ENCODE measurements at places on chromosomes 2 and 18.
A peak's percentile ranks its signal among the peaks of the same experiment; 100 is the strongest.

GRCh38 chr2:89851583-89851905 lies 1160.1 kb downstream of the RPIA start:
- DNase-seq = no peak

- DNase-seq = no peak
These were observed 673.1 kb upstream of the FSHR start for GRCh38 chr2:49827366-49827765.

- no peak for DNase-seq
These were observed 302.5 kb downstream of the NRXN1 start for GRCh38 chr2:50729306-50730049.

GRCh38 chr18:46471809-46472498 lies 185.1 kb downstream of the LOXHD1 start:
- DNase-seq = no peak

- DNase-seq = no peak
These were observed 504.8 kb downstream of the PIK3C3 start for GRCh38 chr18:42459873-42460272.

- DNase-seq = no peak
These were observed 35.4 kb upstream of the DYNC1I2 start for GRCh38 chr2:171651667-171652415.

DNA sequence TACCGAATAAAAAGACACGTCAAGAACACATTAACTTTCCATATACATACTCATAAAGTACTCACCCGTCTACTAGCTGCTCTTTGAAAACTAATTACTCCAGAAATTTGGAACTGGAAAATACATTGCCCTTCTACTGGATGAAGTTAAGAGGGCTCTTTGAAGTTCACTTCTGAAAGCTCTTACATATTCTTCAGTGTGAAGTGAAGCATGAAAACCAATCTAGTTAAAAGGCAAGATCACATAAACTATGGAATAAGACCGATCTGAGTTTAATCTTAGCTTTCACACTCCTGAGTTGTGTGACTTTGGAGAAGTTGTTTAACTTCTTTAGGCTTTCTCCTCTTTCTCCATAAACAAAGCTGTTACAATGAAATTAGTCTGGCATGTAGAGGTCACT lies 38.5 kb downstream of the REV1 start:
- DNase-seq = peak; percentile 61

- DNase-seq = peak; percentile 28
These were observed 8.7 kb upstream of the INPP1 start for GRCh38 chr2:190334479-190335224.

- no peak for DNase-seq
These were observed 446.8 kb downstream of the EIPR1 start for GRCh38 chr2:2930841-2931240.

DNA sequence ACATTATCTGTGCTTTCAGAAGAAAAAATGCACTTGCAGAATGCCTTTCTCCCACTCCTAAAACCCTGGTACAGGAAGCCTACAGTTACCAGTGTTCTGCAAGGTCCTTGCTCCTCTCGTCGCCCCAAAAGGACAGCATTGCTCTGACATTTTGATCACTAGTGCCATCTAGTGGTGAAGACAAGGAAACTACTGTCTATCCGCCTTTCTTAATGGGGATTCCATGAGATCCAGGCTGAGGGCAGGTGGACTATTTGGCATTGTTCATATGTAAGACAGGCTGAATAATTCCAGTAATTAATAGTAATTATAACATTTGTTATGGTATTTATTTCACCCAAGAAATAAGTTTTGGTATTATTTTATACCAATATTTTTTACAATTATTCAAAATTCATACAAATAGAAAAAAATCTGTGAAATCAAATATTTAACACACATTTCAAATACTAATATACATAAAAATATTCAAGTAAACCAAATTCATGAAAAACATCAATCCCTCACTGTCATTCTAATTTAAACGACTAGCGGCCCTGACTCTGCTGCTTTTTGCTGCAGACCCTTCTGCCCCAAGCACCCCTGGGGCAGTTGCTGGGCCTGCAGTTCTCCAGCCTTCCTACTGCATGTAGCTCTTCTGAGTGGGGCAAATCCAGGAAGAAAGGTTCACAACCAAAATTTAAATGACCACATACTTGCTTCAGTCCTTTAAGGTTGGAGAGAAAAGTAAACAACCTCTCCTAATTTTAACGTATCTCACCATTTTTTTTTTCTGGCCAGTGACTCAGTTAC lies 19.0 kb downstream of the TPGS2 start:
- DNase-seq = peak; percentile 72

DNA sequence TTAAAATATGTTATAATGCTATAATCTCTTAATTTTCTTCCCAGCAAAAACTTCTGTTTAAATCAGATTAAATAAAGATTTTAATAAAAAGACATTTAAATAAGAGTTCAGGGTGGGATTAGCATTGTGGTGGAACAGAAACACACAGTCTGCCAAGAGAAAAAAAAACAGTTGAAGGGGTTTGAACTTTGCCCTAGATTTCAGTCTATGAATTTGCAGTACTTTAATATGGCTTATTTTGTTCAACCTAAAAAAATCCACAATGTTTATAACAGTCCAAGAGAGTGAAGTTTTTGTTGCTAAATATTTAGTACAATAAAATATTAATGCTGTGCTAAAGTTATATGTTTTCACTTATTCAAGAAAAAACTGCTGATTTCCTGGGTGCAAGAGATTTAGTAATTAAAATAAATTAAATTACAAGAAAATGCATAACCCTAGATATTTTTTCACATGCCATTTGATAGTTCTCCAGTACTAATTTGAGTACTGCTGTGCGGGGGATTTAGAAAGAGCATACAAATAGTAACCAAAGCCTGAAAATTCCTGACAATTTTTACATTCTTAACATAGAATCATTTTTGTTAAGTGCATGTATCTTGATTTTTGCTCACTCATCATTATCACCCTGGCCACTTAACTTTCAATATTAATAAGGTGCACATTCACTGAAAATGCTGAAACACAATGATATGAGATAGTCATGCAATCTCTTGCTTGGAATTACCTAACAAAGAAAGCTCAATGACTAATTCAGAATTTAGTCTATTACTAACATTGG lies 52.6 kb downstream of the SLC40A1 start:
- DNase-seq = no peak

GRCh38 chr2:136175466-136175865 lies 57.5 kb upstream of the CXCR4 start:
- no peak for DNase-seq

DNA sequence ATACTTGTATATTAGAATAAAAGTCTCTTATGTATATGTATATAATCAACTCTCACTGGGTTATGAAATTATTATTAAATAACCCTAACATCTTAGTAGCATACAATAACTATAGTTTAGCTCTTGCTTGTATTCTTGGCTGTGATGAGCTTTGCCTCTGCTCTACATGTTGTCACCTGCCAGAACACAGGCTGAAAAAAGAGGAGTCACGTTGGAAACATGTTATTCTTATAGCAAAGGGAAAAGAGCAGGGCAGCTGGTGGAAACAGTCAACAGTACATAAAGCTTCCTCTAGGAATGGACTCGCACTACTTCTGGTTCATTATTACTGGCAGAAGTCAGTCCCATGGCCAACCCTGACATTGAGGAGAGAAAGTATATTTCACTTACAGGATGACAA lies 362.0 kb upstream of the KYNU start:
- DNase-seq = no peak

DNA sequence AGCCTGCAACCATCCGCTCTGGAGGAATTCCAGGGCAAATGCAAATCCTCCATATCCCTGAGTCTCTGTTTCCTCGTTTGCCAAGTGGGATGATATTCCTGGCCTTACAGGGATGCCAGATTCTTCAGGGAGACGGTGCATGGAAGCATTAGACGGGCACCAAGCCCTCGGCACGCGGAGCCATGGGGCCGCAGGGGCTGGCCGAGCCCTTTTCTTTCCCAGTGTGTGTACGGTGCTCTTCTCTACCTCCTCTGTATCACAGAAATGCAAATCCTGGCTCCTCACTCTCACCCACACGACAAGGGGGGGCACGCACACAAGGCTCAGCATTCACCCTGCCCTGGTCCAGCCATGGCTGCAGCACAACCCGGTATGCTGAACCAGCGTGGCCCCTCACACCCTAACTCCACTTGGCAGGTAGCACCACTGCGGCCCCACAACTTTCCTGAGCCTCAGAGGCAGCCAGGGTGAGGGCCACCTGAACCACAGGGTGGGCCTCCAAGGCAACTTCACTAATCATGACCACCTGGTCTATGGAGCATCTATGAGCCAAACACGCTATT lies 64.1 kb upstream of the SALL3 start:
- no peak for DNase-seq

GRCh38 chr2:119251652-119252051 lies 28.0 kb downstream of the STEAP3 start:
- DNase-seq = no peak

GRCh38 chr18:13372531-13372951 lies 154.0 kb downstream of the LDLRAD4 start:
- DNase-seq = no peak

GRCh38 chr2:31246184-31246852 lies 12.4 kb downstream of the EHD3 start:
- no peak for DNase-seq

DNA sequence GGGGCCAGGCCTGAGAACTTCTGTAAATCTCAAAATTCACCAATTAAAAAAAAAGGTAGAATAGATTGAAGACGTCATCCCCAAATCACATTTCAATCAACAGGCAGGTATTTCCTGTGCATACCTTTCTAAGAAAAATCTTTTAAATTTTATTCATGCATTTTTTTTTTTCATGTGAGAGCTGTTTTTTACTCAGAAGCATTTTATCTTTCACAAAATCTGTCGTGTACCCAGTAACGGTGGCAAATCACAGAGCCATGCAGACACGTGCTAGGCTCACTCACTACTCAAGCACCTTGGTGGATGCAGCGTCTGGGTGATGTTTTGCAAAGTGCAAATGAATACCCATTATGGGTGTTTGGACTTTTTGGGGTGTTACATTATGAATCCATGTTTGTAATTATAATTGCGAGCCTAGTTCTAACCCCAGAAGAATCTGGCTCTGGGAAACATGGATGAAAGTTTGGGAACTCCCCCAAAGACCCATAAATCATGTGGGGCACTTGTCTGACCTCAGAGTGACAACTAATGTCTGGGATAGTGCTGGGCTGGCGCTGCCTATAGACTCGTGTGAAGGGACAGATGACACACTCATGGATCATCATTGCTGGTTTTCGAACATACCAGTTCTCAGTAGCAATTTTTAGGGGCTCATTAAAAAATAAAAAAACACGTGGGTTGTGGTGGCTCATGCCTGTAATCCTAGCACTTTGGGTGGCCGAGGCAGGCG lies 335.2 kb downstream of the LPIN1 start:
- DNase-seq = no peak

DNA sequence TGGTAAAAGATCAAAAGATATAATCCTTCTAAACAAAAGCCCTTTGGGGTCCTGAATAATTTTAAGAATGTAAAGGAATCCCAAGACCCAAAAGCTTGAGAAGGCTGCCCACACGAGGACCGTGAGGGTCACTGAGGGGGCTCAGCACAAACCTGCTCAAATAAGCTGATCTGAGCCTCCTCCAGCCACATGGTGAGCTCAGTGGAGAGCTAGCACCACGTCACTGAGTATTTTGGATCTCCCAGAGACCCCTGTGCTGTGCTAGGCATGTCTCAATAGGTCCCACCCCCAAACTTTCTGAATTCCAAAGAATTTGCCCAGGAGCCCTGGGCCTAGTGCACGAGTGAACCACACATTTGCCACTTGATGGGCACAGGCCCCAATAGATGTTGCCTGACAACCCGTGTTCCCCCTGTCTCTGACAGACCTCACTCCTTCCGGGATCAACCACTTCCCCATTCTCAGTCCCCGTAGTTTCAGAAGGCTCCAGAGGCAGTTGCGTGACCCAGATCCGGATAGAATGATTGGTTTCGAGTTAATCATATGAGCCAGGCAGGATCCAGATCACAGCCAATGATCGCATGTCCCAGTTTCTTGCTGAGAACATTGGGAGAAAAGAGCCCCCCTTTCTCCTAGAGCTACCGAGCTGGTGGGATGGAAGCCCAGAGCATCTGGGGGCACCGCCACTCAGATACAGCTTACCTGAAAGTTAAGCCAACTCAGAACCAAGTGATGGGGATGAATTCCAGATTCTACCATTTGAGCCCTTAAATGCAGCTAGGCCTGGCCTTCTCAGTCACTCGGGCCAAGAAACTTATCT lies 203.8 kb downstream of the TNS1 start:
- no peak for DNase-seq

GRCh38 chr2:189662669-189663226 lies 1.5 kb downstream of the ASNSD1 start:
- DNase-seq = no peak

DNA sequence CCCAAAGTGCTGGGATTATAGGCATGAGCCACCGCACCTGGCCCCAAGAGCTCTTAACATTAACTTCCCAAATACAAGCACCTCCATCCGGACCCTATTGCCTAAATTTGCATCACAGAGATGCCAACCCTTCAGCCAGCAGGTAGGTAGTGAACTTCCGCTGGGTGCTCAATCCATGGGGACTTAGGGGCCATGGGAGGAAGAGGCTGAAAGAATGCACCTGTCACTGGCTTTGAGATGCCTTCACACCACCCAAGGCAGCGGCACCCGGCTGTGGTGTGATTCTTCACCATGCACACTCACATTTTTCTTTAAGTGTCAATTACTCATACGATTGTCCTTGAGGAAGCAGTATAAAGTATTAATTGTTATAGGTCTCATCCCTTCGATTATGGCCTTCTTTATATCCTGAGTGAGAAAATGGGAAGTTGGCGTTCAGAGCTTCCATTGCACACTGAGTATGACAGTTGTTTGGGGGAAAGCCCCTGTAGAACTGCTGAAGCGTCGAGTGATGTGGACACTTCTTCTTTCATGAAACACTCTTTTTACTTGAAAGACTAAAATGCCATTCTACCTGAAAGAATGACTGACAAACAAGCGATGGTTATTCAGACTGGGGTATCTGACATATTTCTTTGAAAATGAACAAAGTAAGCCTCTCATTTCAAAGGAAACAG lies 51.8 kb upstream of the BIN1 start:
- DNase-seq = no peak

DNA sequence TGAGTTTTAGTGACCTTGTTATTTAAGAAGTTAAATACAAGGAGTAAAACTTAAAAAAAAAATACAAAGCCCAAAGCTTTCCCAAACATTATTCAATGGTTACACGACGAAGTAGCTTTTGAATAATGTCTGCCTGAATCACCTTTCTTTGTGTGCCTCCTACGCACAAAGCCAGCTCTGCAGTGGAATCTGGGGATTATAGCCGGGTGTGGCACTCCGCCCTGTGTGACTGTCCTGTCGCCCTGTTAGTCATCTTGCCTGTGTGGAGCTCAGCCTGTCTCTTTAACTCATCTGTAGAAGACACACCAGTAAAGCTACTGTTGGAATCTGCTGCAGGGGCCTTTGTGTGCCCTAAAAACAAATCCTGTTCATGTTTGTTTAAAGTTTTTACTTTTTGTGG lies 79.4 kb upstream of the TCF7L1 start:
- DNase-seq = peak; percentile 66

GRCh38 chr18:33114749-33115148 lies 325.8 kb downstream of the CCDC178 start:
- DNase-seq = no peak

All from renal cortical epithelial cell (primary cell).